NCI-H510A treated with DMSO at 0.1 percent for 48 hours (cell line): ENCODE measurements at places on chromosomes 2 and 18.

GRCh38 chr2:181165199-181165868, 184.9 kb downstream of the UBE2E3 start:
- DNase-seq: no peak

DNA sequence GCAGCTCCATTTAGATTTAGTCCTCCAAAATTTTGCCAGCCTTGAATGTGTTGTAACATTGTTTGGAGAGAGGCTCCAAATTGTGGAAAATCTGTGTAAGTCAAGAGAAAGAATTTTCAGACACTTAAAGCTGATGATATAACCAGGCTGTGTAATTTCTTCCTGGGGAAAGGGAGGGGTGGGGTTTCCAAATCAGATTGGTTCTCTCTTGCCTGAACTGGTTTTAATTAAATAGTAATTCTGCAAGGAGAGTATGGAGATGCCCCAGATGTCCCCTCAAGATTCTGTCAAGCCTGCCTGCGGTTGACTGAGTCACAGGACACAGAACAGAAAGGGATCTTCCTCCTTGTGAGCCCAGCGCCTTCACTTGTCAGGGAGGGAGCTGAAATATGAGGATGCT, 54.5 kb downstream of the C18orf63 start:
- DNase-seq: no peak

- no peak for DNase-seq
Measured at GRCh38 chr2:212022966-212023365, 515.6 kb downstream of the ERBB4 start.

- no peak for DNase-seq
Measured at GRCh38 chr2:135226961-135227360, 174.9 kb downstream of the RAB3GAP1 start.

DNA sequence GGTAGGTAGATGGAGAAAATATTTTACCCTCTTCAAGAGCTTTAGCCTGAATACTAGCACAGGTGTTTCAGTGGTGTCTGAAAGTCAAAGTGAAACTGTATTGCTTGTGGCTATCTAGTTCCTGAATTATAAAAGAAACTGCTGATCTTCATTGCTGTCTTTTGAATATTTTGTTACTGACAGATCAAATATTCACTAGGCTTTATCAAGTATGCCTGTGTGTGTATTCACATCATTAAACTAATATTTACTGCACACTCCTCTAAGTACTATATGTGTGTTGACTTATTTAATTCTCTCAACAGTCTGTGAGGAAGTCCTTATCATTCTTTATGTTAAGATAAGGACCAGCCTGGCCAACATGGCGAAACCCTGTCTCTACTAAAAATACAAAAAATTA, 139.6 kb downstream of the SOCS6 start:
- DNase-seq: peak; percentile 46

DNA sequence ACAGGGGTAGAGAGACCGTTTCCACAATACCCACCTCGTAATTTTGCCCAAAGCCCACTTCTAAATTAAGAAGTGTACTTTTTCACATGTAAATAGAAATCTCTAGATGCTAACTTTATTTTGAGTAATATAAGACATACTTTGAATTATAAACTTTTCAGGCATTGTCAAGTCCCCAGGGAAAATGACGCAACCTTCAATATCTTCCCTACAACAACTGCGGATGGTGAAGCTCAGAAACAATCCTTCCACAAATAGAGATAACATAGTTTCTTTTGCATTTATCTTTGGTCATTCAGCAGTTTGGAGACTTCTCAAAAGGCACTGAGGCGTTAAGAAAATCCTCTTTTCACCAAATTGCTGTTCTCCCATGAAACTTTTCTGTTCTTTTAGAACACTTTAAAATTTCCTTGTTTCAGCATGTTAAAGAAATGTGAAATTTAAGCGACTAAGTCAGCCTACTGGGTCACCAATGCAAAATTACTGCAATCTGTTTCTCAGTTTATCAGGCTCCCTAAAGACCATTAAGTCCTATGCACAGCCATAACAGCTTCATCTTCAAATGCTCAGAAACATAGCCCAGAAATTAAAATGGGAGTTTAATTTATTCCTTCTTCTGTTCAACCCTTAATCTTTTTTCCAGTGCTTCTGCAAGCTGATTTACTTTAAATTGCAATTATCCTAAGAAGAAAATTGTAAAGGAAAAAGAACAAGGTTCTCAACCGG, 118.3 kb upstream of the DNAJC10 start:
- DNase-seq: no peak

GRCh38 chr18:24678626-24679025, 218.2 kb downstream of the HRH4 start:
- no peak for DNase-seq

- DNase-seq: no peak
Measured at GRCh38 chr2:208210688-208211451, 21.0 kb upstream of the C2orf80 start.

- peak; percentile 24 for DNase-seq
Measured at GRCh38 chr2:113248997-113249770, 29.5 kb downstream of the PAX8 start.

GRCh38 chr2:82803307-82803706, 1655.8 kb downstream of the SUCLG1 start:
- DNase-seq: no peak

GRCh38 chr2:65656160-65656718, 223.8 kb upstream of the SPRED2 start:
- DNase-seq: no peak

DNA sequence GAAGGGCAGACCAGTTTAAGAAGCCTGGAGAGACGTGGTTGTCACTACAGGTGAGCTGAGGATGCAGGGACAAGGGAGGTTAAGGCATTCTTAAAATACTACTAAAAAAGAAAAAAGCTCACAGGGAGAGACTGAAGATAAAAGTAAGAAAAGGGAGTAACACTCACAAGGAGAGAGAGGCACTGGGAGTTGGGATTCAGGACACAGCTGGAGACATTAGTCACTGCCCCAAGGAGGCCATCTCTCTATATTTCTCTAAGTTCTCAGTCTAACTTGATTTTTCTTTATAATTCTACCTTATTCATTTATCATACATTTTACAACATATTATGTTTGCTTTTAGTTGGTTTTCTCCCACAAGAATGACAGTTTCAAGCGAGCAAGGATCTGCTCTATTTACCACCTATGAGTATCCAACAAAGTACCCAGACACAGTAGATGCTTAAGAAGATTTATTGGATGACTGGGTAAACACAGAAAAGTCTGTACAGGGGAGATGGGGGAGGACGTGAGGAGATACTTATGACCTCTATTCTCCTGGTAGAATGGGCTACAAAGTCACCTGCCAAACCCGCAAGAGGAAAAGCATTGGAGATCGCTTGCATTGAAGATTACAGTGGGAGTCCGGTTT, 2.2 kb downstream of the SERPINE2 start:
- no peak for DNase-seq

DNA sequence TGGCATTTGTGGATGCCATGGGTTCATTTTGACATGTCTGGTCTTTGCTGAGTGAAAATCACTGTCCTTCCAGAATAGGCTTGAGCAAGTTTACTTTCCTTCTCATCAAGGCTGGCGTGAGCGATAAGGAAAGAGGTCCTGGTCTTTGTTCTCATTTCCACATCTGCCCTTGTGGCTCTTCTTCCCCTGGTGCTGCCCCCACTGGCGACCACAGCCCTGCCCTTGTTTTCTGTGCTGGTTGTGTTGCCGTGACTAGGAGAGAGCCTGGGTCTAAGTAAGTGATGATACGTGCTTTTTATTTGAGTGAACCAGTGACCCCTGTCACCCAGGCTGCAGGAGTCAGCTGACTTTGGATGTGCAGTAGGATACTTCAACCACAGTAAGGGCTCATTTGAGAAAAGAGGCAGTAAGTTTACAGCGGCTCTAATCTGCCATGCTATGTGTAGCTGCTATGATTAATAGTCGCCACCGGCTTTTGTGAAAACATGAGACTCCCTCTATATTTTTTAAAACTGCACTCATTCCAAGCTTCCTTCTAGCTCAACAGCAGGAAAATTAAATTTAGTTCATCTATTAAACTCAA, 441.7 kb downstream of the RNF144A start:
- no peak for DNase-seq

- DNase-seq: no peak
Measured at GRCh38 chr2:20620271-20620681, 30.6 kb downstream of the HS1BP3 start.

DNA sequence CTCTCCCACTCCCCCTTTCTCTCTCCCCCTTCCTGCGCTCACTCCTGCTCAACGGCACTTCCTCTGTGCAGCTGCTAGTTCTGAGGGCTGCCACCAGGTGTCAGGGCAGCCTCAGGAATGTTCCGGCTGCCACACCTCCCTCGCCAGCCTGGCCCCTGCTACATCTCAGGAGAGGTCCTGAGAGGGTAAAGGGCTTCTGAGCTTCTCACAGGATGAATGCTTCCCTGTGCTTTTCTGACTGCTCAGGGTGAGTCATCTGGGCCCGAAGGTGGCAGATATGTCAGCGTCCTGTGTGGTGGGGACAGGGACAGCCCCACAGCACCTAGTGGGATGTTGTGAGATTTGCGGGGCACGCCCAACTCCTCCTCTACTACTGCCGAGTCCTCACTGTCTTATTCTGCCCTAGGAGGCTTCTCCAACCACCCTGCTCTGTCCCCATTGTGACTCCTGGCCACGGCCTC, 49.0 kb downstream of the PLEKHB2 start:
- DNase-seq: peak; percentile 83

- no peak for DNase-seq
Measured at GRCh38 chr2:205216580-205216979, 465.7 kb upstream of the NRP2 start.

DNA sequence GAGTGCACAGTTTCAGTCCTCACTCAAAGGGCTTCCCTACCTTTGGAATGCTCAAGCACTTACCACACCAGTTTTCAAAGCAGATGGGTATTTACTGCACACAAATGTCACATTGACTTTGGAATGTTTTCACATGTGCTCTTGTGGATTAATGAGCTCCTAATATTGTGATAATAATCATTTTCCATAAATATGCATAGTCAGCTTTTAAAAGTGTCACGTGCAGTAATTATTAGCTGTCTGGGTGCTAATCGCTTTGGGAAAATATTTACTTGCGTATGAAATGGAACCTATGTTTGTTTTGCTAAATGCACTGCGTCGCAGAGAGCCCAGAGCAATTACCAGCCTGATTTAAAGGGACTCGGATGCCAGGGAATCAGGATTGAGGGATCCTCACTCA, 229.3 kb downstream of the SMAD2 start:
- DNase-seq: no peak

GRCh38 chr2:39008665-39009064, 112.2 kb downstream of the SOS1 start:
- no peak for DNase-seq

GRCh38 chr18:676069-676468, 18.6 kb downstream of the TYMS start:
- DNase-seq: no peak

GRCh38 chr2:70557171-70557838, 3.7 kb upstream of the TGFA start:
- DNase-seq: peak; percentile 81

DNA sequence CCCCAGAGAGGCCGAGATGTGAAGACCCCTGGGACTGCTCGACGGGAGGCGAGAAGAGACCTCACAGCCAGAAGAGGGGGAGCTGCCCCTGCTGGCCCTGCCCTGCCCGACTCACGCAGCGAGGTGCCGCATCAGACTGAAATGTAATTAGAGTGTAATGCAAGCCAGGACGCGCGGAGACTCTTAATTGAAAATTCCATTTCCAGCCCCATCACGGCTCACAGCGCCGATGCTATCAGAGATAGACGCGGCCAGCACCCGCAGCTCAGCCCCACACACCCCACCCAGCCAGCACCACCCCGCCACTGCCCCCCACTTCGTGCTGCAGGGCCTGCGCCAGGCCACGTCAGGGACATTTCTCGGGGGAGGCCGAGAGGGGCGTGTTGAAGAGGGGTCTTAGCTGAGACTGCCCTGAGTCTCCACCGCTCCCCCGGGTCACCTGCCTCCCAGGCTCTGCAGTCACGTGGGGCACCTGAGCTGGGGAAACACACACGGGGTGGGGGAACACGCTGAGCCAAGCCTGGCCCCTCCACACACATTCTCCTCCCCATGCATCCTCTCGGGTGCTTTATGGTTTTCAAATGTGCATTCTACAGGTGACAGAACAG, 78.1 kb downstream of the TEX51 start:
- DNase-seq: no peak
